ENCODE measurements at places on chromosomes 5 and 9.

GRCh38 chr5:69084195-69084594 is 9.6 kb upstream of the SLC30A5 start:
- no peak for DNase-seq

GRCh38 chr5:156327296-156327695 is 332 bp downstream of the SGCD start:
- no peak for DNase-seq

- no peak for DNase-seq
Measured at GRCh38 chr5:107894361-107894760, 223.6 kb upstream of the EFNA5 start.

GRCh38 chr5:102545175-102545574 is 46.4 kb upstream of the SLCO6A1 start:
- DNase-seq: peak; percentile 58

DNA sequence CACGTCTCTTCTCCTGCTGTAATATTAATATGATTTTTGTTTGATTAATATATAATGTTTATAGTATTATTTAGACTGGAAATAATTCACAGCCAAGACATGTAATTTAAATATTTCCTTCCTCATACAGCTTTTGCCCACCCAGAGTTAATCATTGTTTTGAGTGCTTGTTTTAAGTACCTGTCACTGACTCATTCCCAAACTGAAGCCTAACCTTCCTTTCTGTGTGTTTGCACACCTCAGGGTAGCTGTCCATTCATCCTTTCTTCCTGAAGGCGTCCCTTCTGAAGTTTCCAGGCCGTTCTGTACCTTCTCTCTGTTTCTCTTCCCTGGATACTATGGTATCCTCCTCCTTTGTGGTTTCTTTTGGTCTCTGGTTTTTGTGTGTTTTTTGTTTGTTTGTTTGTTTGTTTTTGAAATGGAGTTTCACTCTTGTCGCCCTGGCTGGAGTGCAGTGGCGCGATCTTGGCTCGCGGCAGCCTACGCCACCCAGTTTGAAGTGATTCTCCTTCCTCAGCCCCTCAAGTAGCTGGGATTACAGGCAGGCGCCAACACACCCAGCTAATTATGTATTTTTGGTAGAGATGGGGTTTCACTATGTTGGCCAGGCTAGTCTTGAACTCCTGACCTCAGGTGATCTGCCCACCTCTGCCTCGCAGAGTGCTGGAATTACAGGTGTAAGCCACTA is 312.4 kb downstream of the DOCK8 start:
- no peak for DNase-seq

GRCh38 chr5:112929336-112930081 is 7.5 kb upstream of the REEP5 start:
- DNase-seq: no peak

GRCh38 chr5:39648848-39649227 is 224.1 kb upstream of the DAB2 start:
- DNase-seq: no peak

DNA sequence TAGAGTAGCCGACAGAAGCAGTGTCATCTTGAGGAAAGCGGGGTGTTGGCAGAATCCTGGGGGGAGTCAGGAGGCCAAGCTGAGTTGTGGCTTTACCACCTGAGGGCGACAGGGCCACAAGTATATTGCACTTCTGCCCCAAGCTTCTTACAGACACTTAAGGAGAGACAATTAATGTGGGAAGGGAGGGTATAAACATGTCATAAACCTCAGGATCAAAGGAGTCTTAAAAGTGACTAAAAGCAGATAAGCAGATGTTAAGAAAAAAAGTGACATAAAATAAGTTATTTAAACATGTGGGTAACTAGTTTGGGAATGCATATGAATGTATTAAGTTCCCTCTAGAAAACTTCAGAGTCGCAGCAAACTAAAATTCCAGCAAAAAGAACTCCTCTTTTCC is 63.9 kb downstream of the ERAP1 start:
- no peak for DNase-seq

DNA sequence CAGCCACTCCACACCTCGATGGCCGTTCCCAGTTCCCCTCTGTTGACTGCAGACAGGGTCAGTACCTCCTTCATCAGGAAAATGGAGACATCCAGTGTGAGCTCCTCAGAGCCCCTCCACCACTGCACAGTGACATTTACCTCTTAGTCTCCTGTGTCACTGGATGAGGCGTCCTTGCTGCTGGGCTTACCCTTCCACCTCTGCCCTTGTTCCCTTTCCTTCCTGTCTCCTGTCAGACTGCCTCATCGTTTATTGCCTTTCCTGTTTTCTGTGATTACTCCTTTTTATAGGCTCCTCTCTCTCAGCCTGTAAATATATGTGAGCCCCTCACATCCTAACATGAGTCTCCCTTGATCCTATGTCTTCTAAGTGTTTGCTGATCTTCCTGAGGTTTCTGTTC is 23.2 kb upstream of the SPTAN1 start:
- DNase-seq: no peak

GRCh38 chr5:148343046-148343407 is 7.7 kb downstream of the SPINK9 start:
- no peak for DNase-seq

DNA sequence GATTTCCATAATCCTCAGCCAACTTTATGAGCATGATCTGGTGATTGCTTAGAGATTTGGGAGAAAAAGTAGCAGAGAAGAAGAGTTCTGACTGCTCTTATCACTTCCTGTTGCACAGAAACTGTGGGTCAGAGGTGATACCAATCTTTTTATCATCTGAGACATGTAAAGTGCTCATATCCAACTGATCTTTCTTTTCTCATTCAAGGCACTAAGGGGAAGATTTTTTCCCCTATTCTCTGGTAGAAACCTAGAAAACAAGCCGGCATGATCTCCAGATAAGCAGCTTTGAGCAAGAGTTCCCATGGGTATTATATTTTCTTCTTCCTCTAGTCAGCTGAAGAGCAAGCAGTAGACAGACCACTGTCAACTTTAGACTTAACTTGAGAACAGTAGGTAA is 29.0 kb upstream of the GPR150 start:
- DNase-seq: no peak

GRCh38 chr9:92538541-92538940 is 2.8 kb upstream of the ECM2 start:
- DNase-seq: no peak

GRCh38 chr5:145960166-145960565 is 23.8 kb downstream of the SH3RF2 start:
- DNase-seq: no peak

DNA sequence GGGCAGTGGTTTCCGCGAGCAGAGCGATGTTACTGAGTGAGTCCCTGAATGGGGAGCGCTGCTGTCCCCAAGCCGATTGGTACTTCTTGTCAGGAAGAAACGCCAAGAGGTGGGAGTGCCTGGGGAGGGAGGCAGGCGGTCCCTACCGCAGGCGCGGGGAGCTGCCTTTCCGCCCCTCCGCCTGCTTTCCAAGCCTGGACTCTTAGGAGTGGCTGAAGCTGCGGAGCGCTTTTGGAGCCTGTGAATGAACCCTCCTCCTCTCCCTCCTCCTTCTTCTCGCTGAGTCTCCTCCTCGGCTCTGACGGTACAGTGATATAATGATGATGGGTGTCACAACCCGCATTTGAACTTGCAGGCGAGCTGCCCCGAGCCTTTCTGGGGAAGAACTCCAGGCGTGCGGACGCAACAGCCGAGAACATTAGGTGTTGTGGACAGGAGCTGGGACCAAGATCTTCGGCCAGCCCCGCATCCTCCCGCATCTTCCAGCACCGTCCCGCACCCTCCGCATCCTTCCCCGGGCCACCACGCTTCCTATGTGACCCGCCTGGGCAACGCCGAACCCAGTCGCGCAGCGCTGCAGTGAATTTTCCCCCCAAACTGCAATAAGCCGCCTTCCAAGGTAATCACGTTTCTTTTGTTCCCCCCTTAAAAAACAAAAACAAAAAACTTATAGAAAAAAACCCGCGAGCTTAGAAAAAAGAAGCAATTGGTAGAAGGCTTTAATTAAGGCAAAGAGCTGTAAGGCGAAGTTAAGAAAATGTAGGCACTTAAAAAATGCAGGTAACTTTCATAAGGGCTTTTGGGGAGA is at the start of gene VCAN:
Gene VCAN, plus strand, starts transcription at position 340 of the 808 bp plus-strand sequence. CDS start 11,775 bp downstream, outside the sequence.
- DNase-seq: peak; percentile 28

GRCh38 chr5:105726093-105726492 is 1944.6 kb downstream of the EFNA5 start:
- no peak for DNase-seq

DNA sequence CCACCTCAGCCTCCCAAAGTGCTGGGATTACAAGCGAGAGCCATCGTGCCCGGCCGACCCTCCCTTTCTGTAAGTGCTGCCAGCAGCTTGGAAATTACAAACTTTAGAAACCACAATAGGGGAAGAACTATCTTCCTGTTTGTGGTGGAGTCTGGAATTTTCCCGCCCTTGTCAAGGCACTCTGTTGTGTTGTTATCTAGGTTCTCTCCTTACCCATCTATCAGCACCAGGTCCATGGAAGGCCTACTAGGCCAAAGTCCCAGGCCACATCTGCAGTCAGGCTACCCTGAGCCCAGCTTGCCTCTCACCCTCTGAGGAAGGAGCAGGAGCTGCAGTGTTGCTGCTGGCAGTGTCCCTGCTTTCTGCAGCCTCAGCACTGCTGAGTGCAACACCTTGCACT is 214.9 kb downstream of the MCTP1 start:
- no peak for DNase-seq

DNA sequence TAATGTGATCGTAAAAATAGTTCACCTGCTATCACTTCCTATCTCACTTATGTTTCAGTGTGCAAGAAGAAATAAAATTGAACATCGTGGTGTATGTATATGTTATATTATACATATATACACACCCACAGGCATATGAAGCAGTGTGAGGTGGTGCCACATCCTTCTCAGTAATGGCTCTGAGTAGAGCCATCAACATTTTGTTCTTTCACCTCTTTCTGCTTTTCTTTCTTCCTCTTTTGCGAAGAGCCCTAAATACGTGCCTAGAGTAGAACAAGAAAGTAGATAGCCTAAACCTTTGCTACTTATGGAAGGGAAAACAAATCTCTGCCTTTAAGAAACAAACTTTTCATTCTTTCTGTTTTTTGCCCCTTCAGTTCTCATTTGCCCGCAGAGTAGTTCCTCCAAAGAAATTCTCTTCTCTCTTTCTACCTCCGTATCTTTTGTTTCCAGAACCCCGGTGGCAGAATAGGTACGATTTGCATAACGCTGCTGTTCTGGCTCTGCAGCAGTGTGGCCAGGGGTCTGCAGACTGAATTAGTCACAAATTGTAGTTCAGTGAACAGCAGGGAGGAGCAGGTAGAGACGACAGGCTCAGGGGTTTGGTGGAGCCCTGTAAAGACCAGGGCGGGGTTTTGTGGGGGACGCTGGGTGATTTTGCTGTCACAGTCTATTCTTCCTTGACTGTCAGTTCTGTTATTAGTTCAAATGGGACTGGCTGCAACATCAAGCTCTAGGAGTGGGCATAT is 40.5 kb upstream of the PJA2 start:
- no peak for DNase-seq

DNA sequence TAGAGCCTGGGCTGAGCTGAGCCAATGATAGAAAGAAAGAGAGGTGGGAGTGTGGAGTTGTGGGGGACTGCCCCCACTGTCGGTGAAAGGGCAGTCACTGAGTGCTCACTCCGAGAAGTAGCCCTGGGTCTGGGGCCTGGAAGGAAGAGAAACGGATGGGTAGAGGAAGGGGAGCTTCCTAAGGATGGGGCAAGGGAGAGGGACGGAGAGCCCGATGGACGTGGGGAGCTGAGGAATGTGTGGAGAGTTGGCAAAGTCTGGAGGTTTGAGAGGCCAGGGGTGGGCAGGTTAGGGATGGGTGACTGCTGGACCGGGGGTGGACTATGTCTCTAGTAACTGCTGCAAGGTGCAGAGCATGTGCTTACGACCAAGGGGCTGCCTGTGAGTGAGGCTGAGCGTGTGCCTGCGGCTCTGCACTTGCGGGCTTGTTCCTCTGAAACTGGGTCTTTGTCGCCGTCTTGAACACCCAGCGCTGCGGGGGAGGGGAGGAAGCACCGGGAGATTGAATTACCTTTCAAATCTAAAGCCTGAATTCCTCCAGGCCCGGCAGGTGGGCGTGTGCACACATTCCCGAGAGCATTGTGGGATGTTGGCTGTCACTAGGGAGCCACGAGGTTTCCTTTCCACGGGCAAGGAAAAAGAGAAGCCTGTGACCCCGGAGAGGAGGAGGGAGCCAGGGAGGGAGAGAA is 76.4 kb upstream of the ARAP3 start:
- no peak for DNase-seq

GRCh38 chr5:57940236-57940635 is 457.6 kb upstream of the ACTBL2 start:
- DNase-seq: no peak

DNA sequence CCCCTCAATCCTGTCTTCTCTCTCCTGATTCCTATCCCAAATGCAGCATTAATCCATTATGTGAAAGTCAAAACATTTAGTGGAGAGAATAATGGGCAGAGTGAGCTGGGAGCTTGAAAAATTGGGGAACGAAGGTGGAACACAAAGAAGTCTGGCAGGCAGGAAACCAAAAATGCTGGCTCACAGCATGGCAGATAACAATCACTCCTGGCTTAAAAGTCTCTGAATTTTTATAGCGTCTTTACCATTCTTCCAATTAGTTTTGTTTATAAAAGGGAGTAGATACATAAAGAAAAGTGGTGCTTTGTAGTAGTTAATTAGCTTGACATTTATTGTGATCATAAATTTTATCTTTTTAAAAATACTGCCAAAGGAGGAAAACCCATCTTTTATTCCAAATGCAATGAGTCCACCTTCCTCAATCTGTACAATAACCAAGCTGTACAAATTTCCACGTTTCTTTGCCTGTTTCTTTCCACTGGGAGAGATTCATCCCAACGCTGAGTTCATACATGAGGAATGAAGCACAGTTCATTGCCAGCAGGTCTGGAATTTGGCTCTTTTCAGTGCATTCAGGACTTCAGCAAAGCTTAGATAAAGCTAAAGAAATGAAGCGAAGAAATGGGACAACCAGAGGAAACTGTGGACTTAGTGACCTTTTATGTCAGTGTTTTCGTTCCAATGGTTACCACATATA is 174.7 kb downstream of the HMHB1 start:
- DNase-seq: no peak

GRCh38 chr5:129496421-129496820 is 36.3 kb downstream of the ADAMTS19 start:
- no peak for DNase-seq

DNA sequence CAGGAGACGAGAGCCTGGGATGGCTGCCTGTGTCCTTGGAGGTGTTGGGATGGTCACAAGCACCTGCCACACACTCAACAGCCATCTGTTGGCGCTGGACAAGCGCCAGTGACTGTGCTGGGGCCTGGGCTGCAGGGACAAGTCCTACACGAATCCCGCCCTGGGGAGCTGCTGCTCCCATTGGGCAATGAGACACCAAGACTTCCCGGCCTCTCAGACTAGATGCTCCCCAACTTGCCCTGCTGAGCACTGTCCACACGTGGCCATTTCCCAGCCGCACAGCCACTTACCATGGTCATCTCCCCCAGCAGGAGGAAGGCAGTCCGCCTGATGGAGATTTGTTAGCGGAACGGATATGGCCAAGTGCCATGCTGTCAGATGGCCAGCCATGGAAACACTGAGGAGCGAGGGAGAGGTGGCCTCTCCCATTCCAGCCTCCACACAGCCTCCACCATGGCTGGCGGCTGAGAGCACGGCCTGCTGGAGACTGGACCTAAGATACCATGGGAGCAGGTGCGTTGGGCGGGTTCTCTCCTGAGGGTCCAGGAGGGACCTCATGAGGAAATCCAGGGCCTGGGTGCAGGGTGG is 43.9 kb downstream of the PRRT1B start:
- DNase-seq: no peak

GRCh38 chr5:126851501-126852011 is 74.6 kb downstream of the LMNB1 start:
- no peak for DNase-seq

- no peak for DNase-seq
Measured at GRCh38 chr9:18542837-18543405, 69.0 kb downstream of the ADAMTSL1 start.

All from HuH-7 (cell line).